ENCODE measurements at places on chromosomes 2 and 18.
A peak's percentile ranks its signal among the peaks of the same experiment; 100 is the strongest.

DNA sequence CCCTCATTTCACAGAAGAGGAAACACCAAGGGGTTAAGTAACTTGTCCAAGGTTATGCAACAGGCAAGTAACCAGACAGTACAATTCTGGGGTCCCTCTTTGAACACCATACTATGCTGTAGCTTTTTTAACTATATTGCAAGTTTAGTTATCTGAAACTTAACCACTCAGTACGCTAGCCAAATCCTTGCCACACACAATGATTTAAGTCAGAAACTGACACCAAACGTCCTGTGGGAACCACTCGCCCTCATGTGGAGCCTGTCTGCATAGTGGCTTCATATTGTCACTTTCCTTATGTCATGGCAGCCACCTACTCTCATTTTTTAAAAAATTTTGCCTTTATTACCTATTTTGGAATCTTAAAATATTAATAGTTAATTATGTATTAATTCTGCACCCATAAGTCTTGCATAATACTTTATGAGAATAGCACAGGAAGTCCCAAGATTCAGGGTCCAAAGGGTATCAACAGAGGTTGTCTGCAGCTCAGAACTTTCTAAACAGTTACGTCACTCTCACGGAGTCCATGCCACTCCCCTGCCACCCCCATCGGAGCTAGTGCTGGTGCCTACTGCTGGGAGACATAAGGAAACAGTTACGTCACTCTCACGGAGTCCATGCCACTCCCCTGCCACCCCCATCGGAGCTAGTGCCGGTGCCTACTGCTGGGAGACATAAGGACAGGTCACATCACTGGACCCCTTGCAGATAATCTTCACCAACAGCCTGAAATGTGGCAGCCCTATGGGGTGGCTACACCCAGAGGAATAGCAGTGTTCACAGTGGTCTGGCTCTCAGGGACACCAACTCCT, 99.0 kb downstream of the L3MBTL4 start:
- no peak for DNase-seq

DNA sequence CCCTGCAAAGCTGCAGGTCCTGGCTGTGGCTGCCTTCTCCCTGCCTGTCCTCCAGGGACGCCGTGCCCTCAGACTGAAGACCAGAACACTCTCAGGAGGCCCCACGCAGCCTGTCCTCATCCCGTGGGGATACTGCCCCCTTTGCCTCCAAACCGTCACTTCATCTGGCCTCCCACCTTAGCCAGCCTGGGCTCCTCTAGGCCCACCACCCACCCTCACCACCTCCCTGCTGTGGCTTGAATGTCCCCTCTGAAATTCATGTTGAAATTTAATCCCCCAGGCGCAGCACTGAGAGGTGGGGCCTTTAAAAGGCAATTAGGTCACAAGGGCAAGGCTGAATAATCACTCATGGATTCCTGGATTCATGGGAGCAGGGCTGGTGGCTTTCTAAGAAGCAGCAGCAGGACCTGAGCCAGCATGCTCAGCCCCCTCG, 198.2 kb downstream of the SEPTIN10 start:
- DNase-seq = no peak

DNA sequence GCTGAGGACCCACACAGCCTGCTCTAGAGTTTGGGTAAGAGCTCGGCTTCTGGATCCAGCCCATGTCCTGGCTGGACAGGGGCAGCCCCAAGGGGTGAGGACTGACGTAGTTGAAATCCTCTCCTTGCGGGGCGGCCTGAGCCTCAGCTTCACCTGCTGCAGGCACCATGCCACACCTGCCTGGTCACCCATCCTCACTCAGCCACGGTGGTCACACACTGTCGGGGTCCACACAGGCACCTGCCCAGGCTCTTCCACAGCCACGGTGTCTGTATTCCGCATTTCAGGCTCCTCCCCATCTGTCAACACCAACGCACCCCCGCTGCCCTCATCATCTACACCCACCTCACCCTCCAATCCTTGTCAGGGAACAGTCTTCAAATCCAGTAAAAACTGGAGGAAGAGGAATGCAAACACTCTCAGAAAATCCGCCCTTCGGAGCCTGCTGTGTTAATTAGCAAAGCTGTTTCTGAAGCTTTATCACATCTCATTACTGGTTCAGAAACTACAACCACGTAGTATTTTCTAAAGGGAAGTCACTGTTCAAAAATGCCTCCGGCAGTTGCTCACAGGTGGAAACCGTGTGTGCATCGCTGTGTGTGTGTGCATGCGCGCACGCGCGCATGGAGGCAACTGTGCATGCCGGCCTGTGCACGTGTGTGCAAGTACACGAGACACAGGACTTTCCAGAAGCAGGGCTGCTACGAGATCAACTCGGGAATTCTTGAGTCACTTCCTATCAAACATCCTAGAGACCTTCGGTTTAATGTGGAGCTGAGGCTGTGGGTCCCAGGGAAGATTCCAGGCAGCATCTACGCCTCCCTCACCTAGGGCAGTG, 38.2 kb downstream of the SLC66A2 start:
- peak; percentile 19 for DNase-seq

- no peak for DNase-seq
These were observed 7.7 kb upstream of the MMADHC start for GRCh38 chr2:149595056-149595963.

GRCh38 chr2:129627437-129627836, 352.0 kb upstream of the RAB6C start:
- DNase-seq = no peak

GRCh38 chr2:176105078-176105729, 1.9 kb upstream of the HOXD11 start:
- no peak for DNase-seq

- no peak for DNase-seq
These were observed 377.1 kb upstream of the SLC39A10 start for GRCh38 chr2:195279840-195280427.

GRCh38 chr2:204897561-204897960, 352.3 kb downstream of the PARD3B start:
- DNase-seq = no peak
